ENCODE measurements at places on chromosomes 1 and 21.
A peak's percentile ranks its signal among the peaks of the same experiment; 100 is the strongest.

DNA sequence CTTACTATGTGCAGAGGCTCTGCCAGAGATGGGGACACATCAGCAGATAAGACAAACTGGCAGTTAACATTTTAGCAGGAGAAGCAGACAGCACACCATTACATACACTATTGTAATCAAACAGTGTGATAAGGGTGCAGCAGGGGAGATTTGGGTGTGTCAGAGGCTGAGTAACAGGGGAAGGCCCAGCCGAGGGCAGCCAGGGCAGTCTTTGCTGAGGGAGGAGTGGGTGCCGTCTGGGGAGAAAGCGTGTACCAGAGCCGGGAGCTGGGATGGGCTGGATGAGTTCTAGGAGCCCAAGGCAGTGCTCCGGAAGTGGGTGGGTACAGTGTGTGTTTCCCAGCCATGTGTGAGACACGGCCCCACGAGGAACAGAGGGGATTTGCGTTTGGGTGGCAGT lies 31.2 kb downstream of the KCNA10 start:
- no peak for DNase-seq

- no peak for DNase-seq
Observed at GRCh38 chr1:201275253-201275666, 8.0 kb upstream of the PKP1 start.

GRCh38 chr1:235088907-235089306 lies 39.7 kb downstream of the TOMM20 start:
- no peak for DNase-seq

DNA sequence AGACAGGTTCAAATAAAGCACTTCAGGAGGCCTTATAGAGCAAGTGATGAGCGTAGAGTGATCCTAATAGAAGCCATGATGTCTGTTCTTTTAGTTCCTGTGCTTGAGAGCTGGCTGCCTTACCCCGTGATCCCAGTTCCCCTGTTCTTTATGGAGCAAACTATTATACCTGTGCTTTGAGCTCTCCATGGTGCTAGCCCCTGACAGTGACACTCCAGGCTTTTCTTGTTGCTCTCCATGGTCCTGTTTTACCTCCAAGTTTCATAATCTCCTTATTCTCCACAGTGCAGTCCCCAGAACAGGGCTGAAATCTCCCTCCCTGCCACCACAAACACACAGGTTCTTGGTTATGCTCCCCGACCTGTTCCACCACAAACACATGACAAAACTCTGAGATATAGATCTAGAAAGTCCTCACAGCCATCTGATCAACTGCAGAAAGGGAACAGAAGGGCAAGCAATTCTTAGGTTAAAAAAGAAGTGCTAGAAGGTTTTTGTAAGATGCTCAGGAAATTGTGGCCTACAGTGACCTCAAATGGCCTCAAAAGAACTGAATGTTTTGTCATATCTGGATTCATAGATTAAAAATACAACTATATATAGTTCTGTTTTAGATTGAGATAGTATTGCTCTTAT lies 6.0 kb downstream of the CADM3 start:
- peak; percentile 29 for DNase-seq

GRCh38 chr1:24018611-24019580 lies 38.8 kb upstream of the SRSF10 start:
- no peak for DNase-seq

- DNase-seq = no peak
Observed at GRCh38 chr1:8133657-8134430, 107.7 kb upstream of the ERRFI1 start.

All from activated T-cell treated with anti-CD3 and anti-CD28 coated beads, Interleukin-2, amount 50 U/mL, for 48 hours (primary cell).